ENCODE measurements at places on chromosomes 12 and 14.

DNA sequence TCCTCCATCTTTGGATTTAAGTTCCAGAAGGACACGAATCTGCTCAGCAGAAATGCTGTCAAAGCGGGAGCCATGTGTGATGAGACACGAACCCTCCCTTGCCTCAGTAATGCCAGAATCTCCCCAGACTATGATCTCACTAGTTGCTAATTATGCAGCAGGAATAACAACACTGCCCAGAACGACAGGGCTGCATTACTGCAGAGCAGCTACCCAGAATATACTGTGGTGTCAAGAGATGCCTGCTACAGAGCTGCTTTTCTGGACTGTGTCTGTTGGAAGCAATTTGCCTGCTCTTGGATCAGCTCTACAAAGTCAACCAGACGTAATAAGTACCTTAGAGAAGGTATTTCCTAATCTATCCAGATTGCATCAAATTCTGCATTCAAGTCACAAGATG is 5.5 kb downstream of the CSRNP2 start:
- H3K4me1 ChIP-seq = peaks cover 2% of the 10 kb centered on the region
- H3K36me3 ChIP-seq = no peaks in the 10 kb centered on the region
- no peak for DNase-seq
- H3K4me3 ChIP-seq = no peak overlapping the region

DNA sequence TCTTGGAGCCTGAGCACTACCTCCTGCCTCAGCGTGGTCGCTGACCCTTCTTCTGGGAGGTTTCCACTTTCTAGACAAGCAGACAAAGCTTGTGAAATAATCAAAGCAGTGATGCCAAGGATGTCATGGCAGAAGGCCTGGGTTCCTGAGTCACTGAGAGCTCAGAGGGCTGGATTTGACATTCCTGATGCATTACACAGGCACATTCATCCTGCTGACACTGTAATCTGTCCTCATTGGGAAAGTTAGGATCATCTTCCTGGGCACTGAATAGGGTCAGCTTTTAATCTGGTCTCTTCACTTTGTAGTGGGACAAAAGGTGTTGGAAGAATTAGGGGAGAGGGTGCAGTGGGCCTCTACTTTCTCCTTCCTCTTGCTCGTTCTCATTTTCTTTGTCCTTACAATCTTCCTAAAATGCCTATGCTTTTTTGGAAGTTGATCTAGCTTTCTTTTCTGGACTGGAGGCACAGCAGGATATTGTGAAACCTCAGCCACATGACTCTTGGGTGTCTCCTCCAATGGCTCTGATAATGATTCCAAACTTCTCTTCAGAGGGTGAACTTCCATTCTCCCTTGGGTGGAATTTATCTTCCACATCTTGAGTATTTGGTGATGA is 29.6 kb downstream of the EEA1 start:
- H3K27me3 ChIP-seq = no peaks in the 10 kb centered on the region
- peak; percentile 11 for DNase-seq
- H3K36me3 ChIP-seq = no peaks in the 10 kb centered on the region
- H3K4me3 ChIP-seq = no peak overlapping the region

DNA sequence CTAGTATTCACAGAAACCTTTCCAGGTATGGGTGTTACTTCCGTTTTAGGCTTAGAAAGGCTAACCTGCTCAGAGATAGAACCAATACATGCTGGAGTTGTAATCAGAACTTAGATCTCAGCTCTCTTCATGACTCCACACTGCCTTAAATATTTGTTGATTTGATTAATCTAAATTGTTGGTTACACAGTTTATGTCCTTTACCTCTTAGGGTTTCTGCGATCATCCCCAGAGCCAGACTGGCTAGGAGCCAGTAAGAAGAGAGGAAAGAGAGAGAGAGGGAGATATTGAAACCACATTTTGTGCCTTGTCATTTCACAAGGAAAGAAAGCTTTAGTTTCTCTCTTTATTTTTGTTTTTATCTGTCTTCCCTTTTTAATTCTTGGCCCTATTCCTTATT is 16.8 kb upstream of the MGP start:
- DNase-seq = no peak
- no peak overlapping the region for H3K27ac ChIP-seq
- no peaks in the 10 kb centered on the region for H3K4me1 ChIP-seq
- no peaks in the 10 kb centered on the region for H3K27me3 ChIP-seq

DNA sequence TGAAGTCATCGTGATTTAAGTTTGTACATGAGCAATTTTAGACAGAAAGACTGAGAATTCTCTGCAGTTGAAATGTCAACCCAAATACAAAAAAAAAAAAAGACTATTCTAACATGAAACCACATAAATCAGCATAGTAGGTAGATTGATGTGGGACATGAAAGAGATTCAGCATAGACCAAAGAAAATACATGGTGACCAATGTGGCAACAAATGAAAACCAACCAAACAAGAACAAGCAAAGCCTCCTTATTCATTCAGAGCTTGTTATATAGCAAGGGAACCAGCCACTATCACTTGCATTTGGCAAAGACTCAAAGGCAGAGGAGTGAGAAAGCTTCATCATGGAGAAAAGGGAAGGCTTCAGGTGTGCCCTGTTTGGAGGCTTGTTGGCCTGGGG is 144.4 kb upstream of the TMPO start:
- DNase-seq = no peak
- H3K27me3 ChIP-seq = no peaks in the 10 kb centered on the region
- H3K4me1 ChIP-seq = peaks cover 1% of the 10 kb centered on the region
- H3K4me3 ChIP-seq = no peak overlapping the region
- H3K36me3 ChIP-seq = no peaks in the 10 kb centered on the region
- H3K27ac ChIP-seq = no peak overlapping the region

DNA sequence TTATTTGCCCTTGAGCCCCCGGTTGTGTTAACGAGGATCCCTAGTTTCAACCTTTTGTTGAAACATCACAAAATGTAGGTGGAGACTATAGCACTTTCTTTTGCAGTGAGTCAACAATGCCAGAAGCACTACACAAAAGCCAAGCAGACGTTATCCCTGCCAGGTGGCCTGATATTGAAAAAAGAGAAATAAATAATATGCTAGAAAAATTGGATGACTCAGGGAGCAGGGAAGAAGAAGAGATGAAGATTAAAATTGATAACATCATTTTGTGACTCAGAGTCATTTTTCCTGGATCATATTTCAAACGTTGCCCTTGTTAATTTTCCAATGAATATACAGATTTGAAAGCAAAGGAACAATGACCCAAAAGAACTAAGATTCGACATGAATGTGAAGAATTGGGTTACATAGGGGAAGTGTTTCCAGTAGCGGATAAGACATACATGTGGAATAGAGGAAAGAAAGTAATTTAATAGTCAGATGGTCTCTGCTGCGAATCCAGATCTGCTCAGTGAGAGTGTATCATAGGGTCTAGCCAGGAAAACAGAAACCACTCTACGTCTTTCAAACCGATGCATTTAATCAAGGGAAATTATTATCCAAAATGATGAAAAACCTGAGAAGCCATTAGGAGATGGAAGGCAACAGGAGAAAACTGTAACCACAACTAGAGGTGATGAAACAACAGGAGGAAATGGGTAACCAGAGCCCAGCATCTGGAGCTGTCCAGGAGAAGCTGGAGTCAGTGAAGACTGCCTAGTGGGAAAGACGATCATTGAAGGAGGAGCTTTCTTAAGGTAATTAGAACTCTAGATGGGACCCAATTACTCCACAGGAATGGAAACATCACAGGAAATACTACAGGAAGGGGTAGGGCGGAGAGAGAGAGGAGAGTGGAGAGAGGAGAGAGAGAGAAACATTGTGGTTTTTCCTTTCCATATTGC is 57.9 kb downstream of the RERG start:
- no peak overlapping the region for H3K27ac ChIP-seq
- no peak overlapping the region for H3K4me3 ChIP-seq
- H3K36me3 ChIP-seq = no peaks in the 10 kb centered on the region
- no peak for DNase-seq

DNA sequence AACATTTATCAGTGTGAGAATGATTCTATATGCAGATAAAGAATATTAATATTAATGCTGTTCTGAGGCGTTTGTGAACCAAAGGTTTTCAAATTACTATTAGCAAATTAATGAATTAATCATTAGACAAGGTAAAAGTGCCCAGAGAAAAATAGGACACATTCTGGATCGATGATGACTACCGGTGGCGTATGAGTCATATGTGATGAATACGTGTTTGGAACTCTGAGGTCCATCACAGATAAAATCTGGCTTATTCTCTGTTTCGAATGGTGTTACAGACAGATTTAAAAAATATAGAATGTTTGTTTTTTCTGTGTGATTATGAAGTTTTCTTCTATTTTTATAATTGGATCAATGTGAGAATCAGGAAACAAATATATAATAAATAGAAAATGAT is 79.2 kb upstream of the RTL1 start:
- H3K27me3 ChIP-seq = no peaks in the 10 kb centered on the region
- no peak for DNase-seq
- H3K4me3 ChIP-seq = no peak overlapping the region
- H3K27ac ChIP-seq = no peak overlapping the region
- H3K36me3 ChIP-seq = no peaks in the 10 kb centered on the region

GRCh38 chr12:104930388-104931326 is 27.4 kb downstream of the SLC41A2 start:
- H3K36me3 ChIP-seq = no peaks in the 10 kb centered on the region
- no peaks in the 10 kb centered on the region for H3K27me3 ChIP-seq
- H3K4me3 ChIP-seq = no peak overlapping the region

- no peaks in the 10 kb centered on the region for H3K27me3 ChIP-seq
- H3K36me3 ChIP-seq = no peaks in the 10 kb centered on the region
- no peak overlapping the region for H3K27ac ChIP-seq
- peaks cover 4% of the 10 kb centered on the region for H3K4me1 ChIP-seq
Observed at GRCh38 chr14:65228956-65229747, 126.8 kb upstream of the MAX start.

DNA sequence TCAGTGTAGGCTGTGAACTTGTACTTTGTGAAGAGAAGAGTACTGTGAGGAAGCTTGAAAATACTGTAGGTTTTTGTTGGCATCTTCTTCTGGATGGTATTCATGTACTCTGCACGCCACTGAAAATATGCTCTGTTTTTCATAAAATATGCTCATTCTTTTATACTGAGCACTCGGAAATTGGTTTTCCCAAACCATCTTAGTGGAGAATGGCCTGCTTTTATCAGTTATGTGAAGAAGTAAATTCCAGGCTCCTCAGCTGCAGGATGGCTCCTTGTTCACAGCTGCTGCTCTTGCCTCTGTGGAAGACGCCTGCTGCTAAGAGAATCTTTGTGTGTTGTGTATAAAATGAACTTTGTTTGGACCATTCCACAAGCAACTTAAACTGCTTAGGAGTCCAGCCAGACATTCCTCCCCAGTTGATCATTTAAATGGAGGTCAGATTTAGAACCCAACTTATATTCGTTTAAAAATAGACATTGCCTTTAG is 443.5 kb upstream of the RGS6 start:
- no peak for DNase-seq
- H3K27me3 ChIP-seq = no peaks in the 10 kb centered on the region
- H3K36me3 ChIP-seq = no peaks in the 10 kb centered on the region
- H3K27ac ChIP-seq = no peak overlapping the region

DNA sequence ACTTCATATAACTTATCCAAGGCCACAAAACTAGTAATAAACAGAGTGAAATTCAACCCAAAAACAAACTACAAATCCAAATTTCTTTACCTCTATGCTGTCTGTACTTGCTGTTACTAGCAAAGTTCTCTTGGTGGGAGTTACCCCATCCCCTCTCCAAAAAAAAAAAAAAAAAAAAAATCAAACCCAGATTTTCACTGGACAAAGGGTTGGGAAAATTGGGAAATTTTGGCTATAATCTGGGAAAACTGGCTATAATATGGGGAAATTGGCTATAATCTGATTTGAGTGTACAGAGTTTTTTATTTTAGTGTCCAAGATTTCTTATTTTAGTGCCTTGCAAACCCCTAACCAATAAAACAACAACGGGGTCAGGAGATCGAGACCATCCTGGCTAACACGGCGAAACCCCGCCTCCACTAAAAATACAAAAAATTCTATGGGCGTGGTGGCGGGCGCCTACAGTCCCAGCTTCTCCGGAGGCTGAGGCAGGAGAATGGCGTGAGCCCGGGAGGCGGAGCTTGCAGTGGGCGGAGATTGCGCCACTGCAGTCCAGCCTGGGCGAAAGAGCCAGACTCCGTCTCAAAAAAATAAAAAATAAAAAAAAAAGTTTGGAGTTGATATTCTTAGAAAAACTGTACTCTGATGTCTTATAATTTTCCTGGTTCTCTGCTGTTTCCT is 148.4 kb downstream of the CHST11 start:
- H3K27ac ChIP-seq = no peak overlapping the region
- H3K27me3 ChIP-seq = no peaks in the 10 kb centered on the region
- no peaks in the 10 kb centered on the region for H3K36me3 ChIP-seq
- no peaks in the 10 kb centered on the region for H3K4me1 ChIP-seq
- no peak for DNase-seq

GRCh38 chr14:31879661-31880348 is 197.3 kb upstream of the ARHGAP5 start:
- H3K27me3 ChIP-seq = no peaks in the 10 kb centered on the region
- no peak overlapping the region for H3K4me3 ChIP-seq
- no peaks in the 10 kb centered on the region for H3K4me1 ChIP-seq
- H3K27ac ChIP-seq = no peak overlapping the region
- no peaks in the 10 kb centered on the region for H3K36me3 ChIP-seq

DNA sequence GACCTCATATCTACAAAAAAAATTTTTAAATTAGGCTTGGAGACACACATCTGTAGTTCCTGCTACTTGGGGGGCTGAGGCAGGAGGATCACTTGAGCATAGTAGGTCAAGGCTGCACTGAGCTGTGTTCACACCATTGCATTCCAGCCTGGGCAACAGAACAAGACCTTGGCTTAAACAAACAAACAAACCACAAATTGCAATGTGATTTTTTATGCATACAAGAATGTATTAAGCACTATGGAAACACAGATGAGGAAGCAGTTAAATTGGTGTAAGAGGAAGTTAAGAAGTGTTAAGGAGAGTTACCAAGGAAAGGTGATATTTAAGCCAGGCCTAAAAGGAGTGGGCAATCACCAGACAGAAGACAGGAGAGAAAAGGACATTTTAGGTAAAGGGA is 83.6 kb upstream of the HECTD1 start:
- no peak overlapping the region for H3K4me3 ChIP-seq
- DNase-seq = no peak
- no peaks in the 10 kb centered on the region for H3K4me1 ChIP-seq
- H3K27ac ChIP-seq = no peak overlapping the region
- no peaks in the 10 kb centered on the region for H3K27me3 ChIP-seq

GRCh38 chr14:26828741-26829140 is 230.9 kb upstream of the NOVA1 start:
- no peak for DNase-seq
- H3K4me3 ChIP-seq = no peak overlapping the region
- no peaks in the 10 kb centered on the region for H3K4me1 ChIP-seq
- H3K27me3 ChIP-seq = no peaks in the 10 kb centered on the region
- no peak overlapping the region for H3K27ac ChIP-seq

- H3K36me3 ChIP-seq = no peaks in the 10 kb centered on the region
- no peak overlapping the region for H3K4me3 ChIP-seq
- no peaks in the 10 kb centered on the region for H3K4me1 ChIP-seq
- no peak overlapping the region for H3K27ac ChIP-seq
Observed at GRCh38 chr12:78787576-78787975, 77.0 kb upstream of the SYT1 start.

- DNase-seq = no peak
- H3K36me3 ChIP-seq = no peaks in the 10 kb centered on the region
- no peaks in the 10 kb centered on the region for H3K27me3 ChIP-seq
- H3K4me3 ChIP-seq = no peak overlapping the region
Observed at GRCh38 chr12:5715021-5715420, 230.0 kb downstream of the ANO2 start.

GRCh38 chr14:78927261-78927660 is 757.1 kb downstream of the NRXN3 start:
- no peak for DNase-seq
- H3K36me3 ChIP-seq = no peaks in the 10 kb centered on the region
- H3K27ac ChIP-seq = no peak overlapping the region
- H3K27me3 ChIP-seq = no peaks in the 10 kb centered on the region

Measured in iPS DF 6.9 (cell line).